Cerebellar nuclear complex (tissue), 1 donor: ENCODE measurements at places on chromosomes 4 and X.

DNA sequence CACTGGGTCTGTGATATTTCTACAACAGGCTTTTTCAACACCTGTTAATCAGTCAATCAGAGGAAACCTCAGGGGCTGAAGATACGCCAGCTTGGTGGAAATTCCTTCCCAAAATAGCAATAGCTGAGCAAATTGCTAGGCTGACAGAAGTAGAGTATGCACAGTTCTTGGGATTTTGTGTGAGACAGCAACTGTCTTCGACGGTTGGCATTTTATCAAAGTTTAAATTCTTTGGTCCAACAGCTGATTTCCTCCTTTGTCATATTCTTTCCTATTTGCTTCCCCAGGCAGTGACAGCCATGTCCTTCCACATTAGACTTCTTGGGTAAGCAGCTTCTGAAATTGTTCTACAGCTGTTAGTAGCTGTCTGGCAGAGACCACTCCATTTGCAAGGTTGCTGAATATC lies 8.0 kb upstream of the PALLD start:
- no peak for DNase-seq

DNA sequence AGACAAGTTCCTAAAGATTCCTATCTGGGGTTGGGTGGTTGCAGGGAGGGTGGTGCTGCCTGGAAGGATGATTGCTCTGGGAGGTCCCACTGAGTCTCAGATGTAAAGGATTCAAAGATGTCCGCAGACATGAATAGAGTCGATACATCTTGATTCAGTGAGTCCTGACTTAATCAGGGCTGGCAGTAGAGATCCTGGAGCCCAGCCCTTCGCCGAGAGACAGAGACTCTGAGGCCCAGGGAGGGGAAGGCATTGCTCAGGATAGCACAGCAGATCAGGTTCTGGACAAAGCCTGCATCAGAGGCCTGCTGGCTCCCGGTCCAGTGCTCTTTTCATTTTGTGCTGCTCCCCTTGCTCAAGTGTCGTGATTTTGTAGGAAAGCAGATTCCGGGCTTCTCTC lies 21.7 kb downstream of the PJA1 start:
- no peak for DNase-seq

GRCh38 chrX:51975811-51976210 lies 82.4 kb downstream of the MAGED1 start:
- DNase-seq, result no peak

DNA sequence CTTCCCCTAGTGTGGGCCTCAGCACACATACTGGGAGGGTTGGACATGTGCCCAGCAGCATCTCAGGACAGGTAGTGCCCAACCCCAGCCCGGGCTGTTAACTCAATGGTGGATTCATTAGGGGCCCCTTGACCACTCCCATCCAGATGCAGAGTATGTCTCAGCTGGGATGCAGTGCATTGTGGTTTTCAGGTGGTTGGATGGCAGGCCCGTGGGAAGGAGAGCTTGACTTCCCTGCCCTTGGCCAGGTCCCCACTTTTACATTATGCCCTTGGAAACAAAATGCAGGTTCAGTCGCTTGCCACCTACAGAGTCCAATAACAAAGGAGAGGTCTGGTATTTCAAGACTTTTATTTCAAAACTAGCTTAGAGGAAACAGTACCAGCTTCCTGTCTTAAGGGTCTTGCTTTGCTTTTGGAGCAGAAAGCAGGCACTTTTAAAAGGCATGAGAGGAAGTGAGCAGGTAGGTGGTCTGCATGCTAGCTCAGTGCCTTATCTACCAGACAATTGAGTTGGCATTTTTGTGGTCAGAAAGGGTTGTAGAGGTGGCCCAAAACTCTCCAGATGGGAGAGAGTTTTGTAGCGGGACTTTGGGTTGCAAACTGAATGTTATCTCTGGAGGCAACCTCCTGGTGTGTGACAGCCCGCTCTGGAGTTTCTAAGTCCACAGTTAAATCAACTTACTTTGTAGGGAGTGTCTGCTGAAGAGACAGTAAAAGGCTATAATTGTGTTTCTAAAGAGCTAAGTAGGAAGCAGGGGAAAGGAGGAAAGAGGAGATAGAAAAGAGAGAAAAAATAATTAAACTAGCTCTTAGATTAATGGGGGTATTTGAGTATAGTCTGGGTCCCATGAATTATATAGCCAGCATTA lies 171.0 kb downstream of the GALNTL6 start:
- no peak for DNase-seq

- DNase-seq, result no peak
Measured at GRCh38 chr4:182489607-182490006, 246.4 kb downstream of the TENM3 start.

DNA sequence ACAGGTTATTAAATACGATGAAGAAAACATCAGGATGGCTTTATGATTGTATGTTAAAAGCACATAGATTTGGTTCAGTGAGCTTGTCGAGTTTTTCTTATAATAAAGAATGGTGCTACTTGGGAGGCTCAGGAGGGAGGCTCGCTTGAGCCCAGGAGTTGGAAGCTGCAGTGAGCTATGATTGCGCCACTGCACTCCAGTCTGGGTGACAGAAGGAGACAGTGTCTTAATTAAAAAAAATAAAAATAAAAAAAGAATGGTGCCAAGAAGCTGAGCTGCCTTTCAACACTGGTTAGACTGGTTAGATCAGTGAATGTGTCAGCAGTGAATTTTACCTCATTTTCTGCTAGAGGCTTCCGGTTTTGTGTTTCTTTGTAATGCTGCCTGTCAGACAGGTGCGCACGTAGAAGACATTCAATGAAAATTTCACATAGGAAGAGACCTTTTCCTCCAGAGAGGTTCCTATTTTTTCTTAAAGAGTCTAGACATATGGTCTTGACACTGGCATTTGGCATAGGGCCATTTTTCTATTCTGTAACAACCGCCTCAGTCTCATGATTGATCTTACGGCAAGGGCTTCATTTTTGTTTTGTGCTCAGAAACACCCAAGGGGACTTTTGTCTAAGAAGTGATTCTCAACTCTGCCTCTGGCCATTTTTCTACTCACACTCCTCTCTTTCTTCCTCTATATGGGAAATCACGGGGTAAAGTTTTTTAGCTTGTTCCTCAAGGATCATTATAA lies 15.0 kb upstream of the ARSF start:
- no peak for DNase-seq

DNA sequence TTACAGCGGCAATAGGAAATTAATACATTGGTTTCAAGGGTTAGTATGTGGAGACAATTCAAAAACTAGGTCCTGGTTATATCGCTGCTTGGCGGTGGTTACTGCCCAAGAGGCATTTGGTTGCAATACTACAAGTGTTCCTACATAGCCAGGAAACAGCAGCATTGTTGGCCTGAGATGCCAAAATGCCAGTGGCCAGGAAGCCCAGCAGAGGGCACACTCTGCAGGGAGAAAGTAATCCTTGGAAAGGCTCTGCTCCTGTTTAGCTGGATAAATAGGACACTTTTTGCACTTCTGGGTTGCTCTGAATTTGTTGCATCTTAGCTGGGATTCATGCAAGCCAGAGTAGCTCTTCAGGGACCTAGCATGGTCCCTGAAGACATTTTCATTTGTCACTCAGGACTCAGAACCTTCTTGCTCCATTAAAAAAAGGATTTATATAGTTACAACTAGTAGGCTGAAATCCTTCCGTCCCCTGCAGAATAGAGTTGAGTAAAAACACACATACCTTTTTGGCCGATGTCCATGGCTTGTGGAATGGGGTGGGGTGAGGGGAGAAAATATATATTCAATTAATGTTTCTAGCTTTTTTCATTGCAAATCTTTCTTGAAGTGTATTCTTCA lies 8.1 kb upstream of the GPR119 start:
- DNase-seq, result no peak

DNA sequence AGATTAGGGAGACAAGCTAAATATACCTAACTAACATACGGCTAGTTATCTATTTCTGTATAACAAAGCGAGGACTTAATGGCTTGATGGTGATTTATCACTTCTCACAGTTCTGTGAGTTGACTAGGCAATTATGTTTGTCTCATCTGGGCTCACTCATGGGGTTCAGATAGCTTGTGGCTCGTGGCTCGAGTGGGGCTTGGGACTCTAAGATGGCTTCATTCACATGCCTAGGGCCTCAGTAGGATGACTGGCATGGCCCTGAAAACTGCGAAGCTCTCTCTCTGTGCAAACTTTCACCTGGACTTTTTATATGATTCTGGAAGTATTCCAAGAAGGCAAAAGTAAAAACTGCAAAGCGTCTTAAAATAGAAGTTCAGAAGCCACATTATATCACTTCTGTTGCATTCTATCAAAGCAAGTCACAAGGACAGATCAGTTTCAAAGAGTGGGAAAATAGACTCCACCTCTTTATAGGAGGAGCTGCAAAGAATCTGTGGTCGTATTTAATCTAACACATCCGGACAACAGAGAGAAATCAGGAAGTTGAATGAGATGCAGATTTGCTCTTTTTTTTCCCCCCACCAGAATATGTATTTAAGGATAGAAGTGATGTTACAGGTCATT lies 491.2 kb downstream of the INPP4B start:
- no peak for DNase-seq

DNA sequence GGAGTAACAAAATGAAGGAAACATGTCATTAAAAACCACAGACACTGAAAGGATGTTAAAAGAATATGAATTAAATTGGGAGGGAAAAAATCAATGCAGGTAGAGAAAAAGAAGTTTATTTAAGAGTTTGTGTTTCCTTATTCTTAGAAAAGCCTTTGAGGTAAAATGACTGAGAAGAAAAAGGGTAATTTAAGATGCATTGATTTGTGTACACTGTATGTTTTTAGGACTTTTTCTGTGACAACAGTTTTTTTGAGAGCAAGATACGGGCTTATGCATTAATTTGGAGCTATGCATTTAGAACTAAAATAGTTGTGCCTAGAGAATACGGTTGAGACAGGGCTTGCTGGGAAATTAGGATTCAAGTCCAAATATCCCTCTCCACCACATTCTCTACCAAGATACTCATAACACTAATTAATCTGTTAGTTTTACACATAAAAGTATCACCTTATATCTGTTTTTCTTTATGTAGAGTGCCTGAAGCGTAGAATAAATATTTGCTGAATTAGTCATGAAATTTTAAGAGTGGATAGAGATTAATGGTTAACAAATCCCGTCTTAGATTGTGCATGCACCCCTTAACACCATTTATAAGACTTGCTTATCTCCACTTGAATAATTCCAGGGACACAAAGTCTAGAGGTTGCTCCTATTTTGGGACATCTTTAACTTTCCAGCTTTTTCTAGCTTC lies 232.5 kb downstream of the PCDH7 start:
- no peak for DNase-seq

DNA sequence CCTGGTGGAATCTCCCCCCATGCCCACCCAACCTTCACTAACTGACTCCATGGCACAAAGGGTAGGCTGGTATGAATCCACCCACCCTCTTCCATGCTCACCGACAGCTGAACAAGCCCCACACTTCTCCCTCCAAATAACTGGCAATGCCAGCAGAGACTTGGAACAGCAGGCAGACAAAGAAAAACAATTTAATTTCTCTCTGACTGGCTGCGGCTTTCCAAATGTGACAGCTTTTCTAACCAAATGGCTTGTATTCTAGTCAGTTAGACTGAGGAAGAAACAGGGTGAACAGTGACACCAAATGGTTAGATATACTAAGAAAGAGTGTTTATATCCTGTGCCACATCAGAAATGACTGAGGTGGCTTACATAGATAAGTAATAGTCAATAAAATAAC lies 199.3 kb upstream of the ADAMTS3 start:
- no peak for DNase-seq

- DNase-seq, result no peak
Measured at GRCh38 chrX:154379569-154379951, 465 bp downstream of the EMD start.

GRCh38 chrX:106415276-106415895 lies 196.4 kb upstream of the RADX start:
- DNase-seq, result no peak

DNA sequence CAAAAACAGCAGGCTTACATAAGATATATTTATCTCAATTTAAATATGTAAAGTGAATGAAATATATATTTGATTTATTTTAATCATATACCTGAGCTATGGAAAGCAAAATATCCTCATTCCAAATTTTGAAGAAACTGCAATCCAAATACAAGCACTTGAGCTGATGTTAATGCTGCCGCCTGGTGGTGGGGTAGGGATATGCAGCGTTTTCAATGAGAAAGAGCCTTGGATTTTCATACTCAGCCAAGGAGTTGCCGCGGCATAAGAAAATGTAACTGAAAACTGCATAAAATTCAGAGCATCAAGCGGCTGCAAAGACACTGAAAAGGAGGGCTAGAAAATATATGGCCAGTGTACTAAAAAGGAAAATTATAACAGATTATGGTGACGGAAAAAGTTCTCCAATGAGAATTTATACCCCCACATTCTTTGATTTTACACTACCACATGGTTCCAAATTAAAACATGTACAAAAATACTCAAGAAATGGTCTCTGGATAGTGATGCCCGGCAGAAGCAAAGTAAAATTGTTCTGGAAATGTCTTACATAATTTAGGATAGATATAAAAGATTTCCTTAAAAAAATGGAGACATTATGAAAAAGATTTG lies 660.3 kb upstream of the PITX2 start:
- DNase-seq, result no peak

DNA sequence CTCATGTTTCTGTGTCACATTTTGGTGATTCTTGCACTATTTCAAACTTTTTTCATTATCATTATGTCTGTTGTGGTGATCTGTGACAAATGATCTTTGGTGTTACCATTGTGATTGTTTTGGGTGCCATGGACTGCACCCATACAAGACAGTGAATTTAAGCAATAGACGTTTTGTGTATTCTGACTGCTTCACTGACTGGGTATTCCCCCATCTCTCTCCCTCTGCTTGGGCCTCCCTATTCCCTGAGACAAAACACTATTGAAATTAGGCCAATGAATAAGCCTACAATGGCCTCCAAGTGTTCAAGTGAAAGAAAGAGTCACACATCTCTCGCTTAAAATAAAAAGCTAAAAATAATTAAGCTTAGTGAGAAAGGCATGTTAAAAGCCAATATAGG lies 60.2 kb downstream of the BANK1 start:
- no peak for DNase-seq

DNA sequence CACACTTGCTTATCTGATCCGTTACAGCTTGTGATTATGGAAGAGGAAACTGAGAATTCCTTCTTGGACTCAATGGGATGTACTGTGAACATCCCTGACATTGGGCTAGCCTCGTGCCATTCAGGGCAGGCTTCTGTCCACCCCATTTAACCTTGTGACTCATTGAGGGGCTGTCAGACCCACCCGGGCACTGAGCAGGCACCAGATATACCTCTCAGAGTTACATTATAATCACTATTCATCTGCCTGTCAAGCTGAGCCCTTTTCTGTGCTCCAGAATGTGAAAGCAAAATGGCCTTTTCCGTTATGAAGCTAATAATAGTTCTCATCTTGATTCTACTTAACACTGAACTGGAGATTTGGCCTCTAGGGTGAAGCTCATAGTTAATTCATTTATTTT lies 170.6 kb upstream of the SCML1 start:
- no peak for DNase-seq

DNA sequence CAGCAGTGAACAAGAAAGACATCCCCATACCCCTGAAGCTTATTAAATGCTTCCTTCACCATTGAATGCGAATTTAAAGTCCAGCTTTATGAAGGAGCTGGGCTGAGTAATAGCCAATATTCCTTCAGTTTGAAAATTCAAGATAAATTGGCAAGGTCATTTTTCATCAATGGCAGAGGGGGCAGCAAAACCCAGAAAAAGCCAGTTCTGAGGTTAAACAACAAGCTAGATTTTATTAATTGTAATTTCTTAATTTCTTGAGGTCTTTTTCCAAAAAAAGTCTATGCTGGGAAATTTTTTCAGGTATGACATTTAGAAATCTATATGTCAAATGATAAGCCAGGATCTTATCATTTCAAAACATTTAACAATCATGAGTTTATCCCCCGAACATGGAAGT lies 808.9 kb downstream of the RPA4 start:
- DNase-seq, result no peak
